Hepatocyte (in vitro differentiated cells): ENCODE measurements at places on chromosomes 1 and 21.

- peak; percentile 31 for DNase-seq
Observed at GRCh38 chr1:55720261-55720660, 505.1 kb upstream of the USP24 start.

DNA sequence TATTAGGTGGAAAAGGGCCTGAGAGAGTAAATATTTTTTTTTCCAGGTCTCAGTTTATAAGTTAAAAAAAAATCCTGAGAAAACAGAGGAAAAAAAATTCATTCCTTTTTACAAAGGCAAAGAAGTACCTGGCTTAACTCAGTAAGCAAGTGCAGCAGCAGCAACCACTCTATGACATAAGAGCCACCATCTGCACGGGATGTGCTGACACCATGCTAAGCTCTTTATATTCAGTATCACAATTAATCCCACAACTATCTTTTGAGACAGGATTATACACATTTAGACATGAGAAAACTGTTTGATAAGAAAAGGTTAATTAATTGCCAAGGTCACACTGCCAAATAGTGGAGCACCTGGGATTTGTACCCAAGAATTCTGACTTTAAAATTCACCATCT lies 13.4 kb upstream of the DPT start:
- DNase-seq: no peak

- DNase-seq: peak; percentile 43
Observed at GRCh38 chr1:217747156-217747769, 116.1 kb downstream of the SPATA17 start.

DNA sequence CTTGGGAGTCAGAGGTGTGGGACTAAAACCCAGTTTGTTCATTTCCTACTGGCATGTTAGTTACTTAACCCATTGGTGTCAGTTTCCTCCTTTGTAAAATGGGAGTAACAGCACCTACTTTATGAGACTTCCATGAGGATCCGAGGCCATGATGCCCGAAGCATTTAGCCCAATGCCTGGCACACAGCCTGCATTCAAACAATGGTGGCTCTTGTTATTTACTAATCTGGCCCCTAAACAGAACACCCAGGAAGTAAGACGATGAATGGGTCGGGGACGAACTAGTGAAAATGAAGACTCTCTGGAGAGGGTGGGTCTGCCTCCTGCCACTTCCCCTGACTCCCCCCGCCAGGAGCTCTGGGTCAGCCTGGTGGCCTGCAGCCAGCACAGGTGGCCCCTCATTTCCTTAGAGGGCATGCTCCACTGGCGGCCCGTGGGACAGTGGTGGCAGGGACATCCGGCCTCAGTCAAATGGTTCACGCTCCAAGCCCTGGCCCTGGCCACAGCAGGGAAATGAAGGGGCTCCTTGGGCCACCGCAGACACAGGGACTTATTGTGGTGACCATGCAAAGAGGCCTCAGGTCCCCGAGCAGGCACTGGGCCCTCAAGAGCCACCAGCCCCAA lies 9.5 kb upstream of the TAS1R2 start:
- DNase-seq: no peak

DNA sequence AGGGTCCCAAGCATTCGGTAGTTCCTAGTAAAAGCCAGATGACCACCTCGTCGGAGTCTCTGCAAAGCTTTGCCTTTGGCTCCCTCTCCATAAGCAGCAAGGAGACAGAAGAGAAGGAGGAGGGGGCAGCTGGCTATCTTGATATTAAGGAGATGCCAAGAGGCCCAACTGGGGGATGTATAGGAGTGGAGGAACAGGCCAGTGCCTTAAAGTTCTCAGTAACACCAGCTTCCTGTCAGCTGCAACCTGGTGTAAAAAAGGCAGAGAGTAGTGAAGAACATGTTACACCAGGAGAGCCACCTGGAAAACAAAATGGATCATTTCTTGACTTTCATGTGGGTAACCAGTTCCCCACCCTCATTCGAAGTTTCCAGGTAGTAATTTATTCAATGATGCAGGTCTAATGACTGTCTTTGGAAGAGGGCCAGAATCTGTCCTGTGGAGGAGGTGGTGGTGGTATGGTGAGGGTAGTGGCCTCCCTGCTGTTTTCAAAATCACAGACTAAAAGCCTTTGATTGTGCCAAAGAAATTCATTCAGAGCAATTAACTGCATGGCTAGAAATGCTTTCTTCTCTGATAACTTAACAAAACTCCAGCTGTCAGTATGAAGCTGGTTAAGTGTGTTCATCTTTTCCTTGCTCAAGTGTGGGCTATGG lies 27.3 kb downstream of the TMEM200B start:
- DNase-seq: no peak
